ENCODE measurements at places on chromosomes 3 and 15. TPM values are rescaled to one million over a fixed set of nuclear protein-coding genes. Genes with fewer than 3 reads are reported as not detected.

DNA sequence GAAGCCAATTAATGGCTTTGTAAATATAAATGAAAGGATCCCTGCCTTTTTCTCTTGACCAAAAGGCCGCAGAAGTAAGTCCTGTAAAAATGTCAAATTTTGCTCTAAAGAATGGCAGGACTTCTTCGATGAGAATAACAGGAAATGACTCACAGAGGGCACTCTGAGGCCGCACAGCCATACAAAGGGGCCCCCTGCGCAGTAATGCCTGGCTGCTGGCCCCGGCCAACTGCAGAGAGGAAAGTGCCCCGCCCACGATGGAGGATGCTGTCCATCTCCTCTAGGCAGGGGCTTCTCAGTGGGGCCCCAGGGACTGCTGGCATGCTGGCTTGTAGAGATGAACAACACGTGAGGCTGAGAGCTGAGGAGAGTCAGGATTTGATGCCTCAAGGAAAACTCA, 18.1 kb upstream of the SCN10A start:
- DNase-seq: peak; percentile 11

DNA sequence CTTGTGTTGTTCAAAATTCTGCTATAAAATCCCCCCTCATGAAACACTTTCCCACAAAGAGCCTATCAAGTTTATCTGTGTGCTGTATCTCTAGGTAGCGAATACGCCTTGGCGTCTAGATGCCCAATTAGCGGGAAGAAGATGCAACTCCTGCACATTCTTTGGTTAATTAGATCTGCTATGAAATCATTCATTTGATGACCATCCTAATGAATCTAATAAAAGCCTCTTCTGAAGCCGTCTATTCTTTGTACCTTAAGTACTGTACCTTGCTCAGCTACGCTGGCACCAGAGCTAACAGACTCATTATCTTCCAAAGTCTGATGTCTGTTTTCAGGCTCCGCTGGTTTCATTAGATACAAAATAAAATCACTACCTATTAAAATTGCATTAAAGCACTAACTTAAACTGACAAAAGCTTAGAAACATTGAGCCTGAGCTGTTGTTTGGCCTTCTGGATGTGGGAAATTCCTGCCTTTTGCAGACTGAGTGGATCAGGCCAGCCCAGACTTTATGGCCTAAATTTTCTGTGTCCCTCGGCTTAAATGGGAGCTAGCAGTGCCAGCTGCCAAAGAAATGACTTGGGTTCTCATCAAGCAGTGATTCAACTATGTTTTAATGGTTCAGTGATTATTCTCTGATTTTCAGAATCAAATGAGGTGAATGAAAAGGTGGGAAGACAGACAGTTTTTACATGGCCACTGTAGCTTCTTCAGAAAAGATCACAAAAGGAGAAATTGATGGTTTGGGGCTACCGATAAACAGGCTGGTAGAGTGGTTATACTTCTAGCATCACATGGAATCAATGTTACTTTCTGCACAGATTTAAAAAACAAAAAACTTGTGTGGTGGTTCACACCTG, 28.4 kb upstream of the CHST2 start:
- no peak for DNase-seq

GRCh38 chr3:138125548-138126221, 6.5 kb downstream of the A4GNT start:
- DNase-seq: no peak

GRCh38 chr3:14082108-14082657, 42.5 kb downstream of the CHCHD4 start:
- no peak for DNase-seq

DNA sequence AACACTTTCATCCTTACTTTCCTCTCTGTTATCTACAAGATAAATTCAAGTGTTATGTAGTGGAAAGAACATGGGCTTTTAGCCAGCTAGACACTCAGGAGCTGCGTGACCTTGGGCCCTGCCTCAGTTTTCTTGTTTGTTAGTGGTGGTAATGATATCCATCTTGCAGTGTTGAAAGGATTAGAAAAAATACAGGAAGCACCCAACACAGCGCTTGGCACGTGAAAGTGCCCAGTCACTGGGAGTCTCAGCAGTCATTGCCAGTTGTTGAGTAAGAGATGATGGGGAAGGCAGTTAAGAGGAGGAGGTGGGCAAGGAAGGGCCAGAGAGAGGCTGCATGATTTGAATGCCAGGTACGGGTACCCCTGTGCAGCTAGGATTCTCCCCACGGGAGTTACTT, 5.3 kb downstream of the PDIA5 start:
- DNase-seq: no peak

DNA sequence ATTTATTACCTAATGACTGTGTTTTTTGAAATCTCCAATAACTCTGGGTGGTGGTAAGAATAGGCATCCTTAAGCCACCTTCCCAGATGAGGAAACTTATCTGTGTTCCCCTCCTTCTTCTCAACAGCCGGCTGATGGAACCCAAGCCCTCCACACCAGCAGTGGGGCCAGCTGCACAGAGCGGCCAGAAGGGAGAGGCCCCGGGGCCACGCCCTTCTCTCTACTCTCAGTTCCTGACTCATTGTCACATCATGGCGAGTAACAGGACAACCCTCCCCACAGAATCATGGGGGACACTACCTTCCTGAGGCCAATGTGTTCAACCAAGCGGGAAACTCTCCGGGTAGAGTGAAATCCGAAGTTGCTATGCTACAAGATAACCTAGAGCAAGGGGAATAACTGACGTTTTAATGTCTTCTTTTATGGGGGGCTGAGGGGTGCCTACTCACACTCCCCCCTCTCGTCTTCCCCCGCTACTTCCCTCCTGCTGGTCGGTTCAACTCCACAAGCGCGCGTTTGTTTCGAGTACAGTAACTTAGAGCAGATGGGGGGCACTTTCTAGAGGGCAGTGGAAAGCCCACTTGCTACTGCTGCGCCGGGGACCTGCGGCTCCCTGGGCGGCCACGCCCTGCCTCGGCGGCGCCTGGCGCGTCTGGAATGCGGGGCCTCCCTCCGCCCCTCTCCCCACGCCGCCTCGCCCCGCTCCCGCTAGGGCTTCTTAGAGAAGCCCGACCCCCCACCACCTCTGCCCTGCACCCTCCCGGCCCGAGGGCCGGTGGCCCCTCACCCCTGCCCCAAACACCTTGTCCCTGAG, 621 bp downstream of the ANXA2 start:
- DNase-seq: peak; percentile 35

DNA sequence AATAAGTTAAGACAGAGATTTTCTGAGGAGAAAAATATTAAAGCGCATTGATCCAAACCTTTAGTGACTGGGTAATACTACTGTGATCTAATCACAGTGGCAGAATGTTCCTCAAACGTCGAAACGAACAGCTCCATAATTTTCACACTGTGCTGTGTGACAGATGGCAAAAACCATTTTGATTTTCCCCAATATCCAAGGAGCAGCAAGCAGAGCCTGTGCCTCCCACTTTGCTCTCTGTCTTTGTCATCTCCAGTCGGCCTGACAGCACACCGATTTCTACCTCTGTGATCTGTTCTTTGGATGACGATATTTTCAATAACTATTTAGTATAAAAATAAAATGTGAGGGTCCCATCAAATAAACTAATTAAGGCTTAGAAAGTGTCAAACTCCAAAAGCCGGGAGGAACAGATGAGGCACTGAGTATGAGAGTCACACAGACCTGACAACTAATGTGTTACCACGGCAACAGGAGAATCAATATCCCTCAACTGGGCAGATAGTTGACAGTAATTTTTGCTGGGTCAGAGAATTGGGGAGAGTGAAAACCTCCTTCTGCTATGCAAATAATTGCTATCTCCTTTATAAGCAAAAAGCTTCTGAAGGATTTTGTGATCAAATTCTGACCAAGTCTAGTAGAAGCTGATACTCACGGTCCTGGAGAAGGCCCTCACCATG, 489.1 kb upstream of the CFAP20DC start:
- no peak for DNase-seq

DNA sequence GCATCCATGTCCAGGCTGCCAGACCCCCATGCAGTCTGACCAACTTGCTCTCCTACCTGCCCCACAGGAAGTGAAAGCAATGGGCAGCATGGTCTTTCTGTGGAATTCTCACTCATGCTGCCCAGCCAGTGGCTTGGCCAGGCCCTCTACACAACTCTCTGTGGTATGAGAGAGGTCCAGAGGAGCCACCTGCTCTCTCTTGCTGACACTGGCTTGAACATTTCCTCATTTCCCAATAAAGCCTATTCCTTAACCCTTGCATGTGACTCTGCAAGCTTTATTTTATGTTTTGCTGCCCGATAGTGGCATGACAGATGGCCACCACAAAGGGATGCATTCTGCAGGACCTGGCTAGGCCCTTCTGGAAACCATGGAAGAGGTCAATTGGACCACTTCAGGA, 53.8 kb downstream of the CCR1 start:
- DNase-seq: no peak

DNA sequence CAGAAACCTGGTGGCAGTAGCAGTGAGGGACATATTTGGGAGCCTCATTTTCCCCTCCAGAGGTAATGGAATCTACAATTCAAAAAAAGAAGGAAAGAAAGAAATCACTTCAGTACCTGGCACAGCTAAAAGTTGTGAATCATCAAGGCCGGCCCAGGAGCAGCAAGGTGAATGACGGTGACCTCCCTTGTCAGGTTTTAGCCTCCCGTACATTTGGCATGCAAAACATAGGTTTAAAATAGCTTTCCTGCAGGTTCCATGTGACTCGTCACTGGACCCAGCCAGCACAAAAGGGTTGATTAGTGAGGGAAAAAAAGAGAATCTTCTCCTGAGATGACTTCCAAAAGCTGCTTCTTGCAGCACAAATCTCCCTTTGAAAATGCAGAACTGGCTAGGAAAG, 394.2 kb downstream of the LSAMP start:
- DNase-seq: no peak

CD276 gene
- 47.4 TPM for total RNA-seq

C3orf49 gene
- not detected for total RNA-seq

All from thoracic aorta (tissue), 2 donors.